ENCODE measurements at places on chromosomes 16 and 17.

DNA sequence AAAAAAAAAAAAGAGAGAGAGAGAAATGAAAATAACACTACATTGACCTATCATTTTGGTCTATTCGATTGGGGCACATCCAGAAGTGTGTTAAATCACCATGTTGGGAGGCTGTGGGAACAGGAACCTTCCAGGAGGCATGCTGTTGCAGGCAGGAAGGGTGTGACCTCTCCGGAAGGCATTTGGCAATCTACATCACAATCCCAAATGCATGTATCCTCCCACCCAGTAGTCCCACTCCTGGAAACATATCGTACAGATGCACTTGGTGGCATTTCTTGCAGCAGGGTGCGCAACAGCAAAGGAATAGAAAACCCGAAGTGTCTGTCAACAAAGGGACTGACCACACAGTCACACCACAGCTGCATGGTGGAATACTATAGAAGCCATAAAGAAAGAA lies 7.9 kb downstream of the PLLP start:
- DNase-seq = no peak

DNA sequence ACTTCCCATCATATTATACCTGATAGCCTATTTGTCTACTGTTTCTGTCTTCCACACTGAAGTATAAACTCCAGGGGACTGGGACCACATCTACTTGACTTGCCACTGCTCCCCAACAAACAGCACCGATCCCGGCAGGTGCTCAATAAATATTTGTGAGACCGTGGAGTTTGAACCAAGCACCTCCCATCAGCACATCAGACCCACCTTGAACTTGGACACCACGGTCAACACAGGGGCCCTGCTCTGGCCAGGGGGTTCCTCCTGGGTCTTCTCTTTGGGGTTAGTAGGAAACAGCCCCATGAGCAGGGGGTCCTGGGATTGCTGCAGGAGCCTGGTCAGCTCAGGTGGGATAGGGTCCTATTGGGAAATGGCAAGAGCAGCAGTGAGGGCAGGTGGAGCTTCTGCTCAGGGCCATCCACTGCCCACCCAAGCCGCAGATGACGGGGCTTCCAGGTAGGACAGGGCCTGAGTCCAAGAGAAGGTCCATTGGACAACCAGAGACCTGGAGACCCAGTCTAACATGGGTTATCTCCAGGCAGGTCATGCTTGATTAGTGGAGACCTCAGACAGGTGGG lies 19.9 kb downstream of the ZNHIT3 start:
- DNase-seq = no peak

DNA sequence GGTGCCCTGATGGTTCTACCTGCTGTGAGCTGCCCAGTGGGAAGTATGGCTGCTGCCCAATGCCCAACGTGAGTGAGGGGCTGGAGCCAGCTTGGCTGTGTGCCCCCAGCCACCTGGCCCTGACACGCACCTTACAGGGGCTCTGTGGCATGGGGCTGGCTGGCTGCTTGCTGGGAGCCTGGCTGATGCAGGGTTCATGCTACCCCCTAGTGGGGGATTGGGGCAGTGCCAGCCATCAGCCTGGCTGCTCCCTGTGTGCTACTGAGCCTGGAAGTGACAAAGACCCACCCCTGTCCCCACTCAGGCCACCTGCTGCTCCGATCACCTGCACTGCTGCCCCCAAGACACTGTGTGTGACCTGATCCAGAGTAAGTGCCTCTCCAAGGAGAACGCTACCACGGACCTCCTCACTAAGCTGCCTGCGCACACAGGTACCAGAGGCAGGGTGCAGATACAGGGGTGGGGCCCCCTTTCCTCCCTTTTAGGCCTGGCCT lies 5.7 kb downstream of the GRN start:
- peak; percentile 77 for DNase-seq

GRCh38 chr17:7838090-7839075 lies 4.4 kb downstream of the KDM6B start:
- DNase-seq = no peak

DNA sequence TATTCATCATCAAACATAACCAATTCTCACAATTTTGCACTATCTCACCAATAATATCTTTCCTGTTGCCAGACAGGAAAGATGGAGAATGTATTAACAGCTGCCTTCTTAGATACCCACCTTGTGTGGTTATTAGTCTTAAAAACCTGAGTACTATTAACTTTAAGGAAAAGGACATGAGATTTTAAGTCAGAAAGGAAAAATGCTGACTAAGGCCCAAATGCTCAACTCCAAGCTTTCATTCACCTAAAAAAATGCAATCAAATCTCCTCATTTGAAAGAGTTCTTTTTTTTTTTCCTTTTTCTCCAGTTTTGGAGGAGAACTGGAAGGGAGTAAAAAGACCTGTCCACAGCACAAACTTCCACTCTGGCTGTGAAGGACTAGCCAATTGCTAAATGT lies 61.3 kb upstream of the PHOSPHO1 start:
- DNase-seq = no peak

GRCh38 chr17:2883544-2884213 lies 87.4 kb downstream of the RAP1GAP2 start:
- DNase-seq = no peak

GRCh38 chr17:76131692-76132573 lies 9.1 kb downstream of the FOXJ1 start:
- no peak for DNase-seq

GRCh38 chr17:44170499-44171201 lies at the start of gene ASB16:
TSS of gene ASB16 (plus strand) at chr17:44170704. CDS start at chr17:44170790, 86 bp downstream.
- DNase-seq = no peak

DNA sequence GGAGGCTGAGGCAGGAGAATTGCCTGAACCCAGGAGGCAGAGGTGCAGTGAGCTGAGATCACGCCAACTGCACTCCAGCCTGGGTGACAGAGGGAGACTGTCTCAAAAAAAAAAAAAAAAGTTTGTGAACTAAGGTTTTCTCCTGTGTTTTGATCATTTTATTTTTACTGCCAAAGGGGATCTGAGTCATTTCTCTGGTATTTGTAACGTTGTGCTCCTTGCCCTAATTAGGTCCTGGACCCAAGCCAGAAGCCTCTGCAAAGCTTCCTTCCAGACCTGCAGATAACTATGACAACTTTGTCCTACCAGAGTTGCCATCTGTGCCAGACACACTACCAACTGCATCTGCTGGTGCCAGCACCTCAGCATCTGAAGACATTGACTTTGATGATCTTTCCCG lies 32.1 kb downstream of the IST1 start:
- no peak for DNase-seq

GRCh38 chr16:56956756-56957155 lies 5.0 kb upstream of the CETP start:
- DNase-seq = no peak

DNA sequence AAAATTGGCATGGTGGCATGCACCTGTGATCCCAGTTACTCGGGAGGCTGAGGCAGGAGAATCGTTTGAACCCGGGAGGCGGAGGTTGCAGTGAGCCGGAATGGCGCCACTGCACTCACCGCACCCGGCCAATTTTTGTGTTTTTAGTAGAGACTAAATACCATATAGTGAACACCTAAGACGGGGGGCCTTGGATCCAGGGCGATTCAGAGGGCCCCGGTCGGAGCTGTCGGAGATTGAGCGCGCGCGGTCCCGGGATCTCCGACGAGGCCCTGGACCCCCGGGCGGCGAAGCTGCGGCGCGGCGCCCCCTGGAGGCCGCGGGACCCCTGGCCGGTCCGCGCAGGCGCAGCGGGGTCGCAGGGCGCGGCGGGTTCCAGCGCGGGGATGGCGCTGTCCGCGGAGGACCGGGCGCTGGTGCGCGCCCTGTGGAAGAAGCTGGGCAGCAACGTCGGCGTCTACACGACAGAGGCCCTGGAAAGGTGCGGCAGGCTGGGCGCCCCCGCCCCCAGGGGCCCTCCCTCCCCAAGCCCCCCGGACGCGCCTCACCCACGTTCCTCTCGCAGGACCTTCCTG lies at the start of gene HBQ1:
Gene HBQ1, plus strand, starts transcription at position 359 of the 575 bp plus-strand sequence. Its CDS starts 28 bp downstream, at position 387.
- DNase-seq = peak; percentile 43

DNA sequence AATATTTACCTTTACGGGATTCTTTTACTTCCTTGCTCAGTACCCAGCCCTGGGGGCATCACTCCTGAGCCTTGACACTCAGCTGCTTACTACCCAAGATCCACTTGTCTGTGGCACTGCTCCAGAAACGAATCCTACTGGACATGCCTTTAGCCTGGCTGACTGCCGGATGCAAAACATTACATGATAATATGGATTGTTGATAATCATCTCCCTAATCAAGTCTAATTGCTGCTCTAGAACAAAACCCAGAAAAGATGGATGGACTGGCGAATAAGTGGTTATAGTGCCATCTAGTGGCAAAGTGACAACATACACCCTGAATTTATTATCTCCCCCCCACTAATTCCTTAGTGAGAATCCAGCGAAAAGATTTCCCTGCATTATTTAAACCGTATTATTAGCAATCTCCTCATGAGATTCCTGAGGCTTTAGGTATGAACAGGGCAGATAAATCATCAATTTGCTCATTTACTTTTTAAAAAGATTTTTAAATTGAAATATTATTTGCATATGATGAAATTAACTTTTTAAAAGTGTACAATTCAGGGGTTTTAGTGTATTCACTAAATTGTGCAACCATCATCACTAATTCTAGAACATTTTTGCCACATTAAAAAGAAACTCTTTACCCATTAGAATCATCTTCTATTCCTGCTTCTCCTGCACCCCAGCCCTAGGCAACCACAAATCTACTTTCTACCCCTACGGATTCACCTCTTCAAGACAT lies 61.6 kb downstream of the RGS9 start:
- DNase-seq = no peak

- no peak for DNase-seq
These were observed 6.2 kb upstream of the DUSP14 start for GRCh38 chr17:37483311-37484039.

- DNase-seq = no peak
These were observed 107.9 kb downstream of the HAPSTR1 start for GRCh38 chr16:9199311-9199710.

GRCh38 chr16:49112754-49113153 lies 168.9 kb downstream of the CBLN1 start:
- DNase-seq = no peak

- DNase-seq = no peak
These were observed 141.5 kb upstream of the CHMP6 start for GRCh38 chr17:80850109-80850508.

DNA sequence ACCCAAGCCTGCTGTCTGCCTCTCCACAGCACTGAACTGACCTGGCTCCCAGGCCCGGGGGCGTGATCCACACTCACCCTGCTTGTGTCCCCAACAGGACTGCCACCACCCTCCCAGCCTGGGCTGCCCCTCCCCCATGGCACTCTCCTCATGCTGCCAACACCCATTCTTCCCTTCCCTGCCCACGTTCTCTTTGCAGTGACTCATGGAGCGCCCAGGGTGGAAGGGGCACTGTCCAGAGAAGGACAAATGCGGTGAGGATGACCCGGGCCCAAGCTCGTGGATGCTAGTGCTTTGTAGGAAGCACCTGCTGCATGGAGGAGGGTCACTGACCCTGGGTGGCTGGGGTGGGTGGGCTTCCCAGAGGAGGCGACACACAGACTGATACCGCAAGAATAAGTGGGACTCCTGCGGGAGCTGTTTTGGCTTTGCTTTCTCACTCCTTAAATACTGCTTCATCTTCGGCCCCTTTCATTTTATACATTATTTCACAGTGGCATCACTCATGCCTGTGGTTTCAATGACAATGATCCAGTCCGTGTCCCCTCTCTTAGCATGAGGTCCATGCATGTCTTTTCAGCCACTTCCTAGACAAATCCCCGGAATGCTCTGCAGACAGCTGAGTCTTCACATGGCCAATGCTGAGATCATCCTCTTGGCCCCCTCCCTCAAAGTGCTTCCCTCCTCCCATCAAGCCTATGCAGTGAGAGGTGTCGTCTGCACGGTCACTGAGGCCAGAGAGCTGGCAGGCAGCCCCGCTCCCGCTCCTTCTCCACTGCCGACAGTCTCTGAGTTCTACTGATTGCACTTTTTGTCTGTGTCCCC lies 17.6 kb downstream of the CDK5R1 start:
- no peak for DNase-seq

GRCh38 chr16:74219706-74220105 lies 76.9 kb upstream of the PSMD7 start:
- DNase-seq = no peak

- no peak for DNase-seq
These were observed 48.5 kb downstream of the SNX11 start for GRCh38 chr17:48155889-48156611.

DNA sequence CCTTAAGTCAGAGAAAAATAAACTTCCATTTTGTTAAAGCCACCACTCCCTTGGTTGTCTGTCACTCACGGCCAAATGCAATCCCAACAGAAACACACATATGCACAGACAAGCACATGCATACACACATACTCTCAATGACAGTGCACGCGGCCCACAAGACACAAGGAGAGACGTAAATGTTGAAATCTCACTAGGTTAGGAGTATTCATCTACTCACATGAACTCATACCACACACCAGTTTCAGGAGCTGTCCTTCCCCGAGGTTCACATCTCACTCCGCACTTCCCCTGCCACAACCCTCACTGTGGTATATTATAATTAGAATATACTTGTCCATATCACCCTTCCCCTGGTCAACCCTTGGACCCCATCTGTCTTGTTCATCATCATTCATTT lies 30.5 kb upstream of the CRYBA1 start:
- DNase-seq = no peak

DNA sequence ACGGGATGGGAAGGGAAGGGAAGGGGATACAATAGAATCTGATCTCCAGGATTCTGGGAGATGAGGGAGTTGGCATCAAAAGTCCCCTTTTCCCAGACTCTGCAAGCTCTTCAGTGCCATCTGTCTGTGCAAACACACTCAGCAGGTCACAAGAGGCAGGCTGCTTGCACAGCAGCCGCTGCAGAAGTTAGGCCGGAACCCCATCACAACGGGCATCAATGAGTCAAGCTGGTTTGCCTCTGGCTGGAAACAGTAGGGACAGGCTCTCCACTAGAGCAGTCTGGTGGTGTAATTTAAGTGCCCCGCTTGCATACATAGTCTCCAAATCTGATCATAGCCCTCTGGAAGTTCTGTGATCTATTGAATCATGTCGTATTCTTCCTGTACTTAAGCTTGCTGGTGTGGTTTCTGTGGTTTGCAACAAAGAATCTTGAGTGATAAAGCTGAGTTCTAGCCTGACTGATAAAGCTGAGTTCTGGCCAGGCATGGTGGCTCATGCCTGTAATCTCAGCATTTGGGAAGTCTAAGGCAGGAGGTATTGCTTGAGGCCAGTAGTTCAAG lies 33.7 kb upstream of the KDM8 start:
- DNase-seq = peak; percentile 40

DNA sequence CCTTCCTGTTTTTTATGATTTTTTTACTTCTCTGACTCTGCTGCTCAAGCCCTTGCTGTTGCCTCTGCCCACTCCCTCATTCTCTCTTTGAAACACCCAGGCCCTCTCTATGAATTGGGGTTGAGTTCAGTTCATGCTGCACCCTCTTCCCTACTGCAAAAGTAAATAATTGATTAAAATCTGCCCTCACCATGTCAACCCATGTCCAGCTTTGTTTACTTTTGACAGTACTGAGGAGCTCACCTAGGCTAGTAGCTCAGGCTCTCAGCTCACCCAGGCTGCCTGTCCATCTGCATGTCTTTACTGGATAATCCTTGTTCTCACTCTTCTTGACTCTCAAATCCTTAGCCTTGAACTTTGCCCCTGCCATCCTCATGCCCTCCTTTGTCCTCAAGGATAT lies 95.2 kb downstream of the SPACA3 start:
- no peak for DNase-seq

GRCh38 chr16:11235703-11235991 lies 20.4 kb downstream of the SOCS1 start:
- DNase-seq = no peak

Data from stimulated activated CD4-positive, alpha-beta T cell treated with anti-CD3 and anti-CD28 coated beads, Interleukin-4, amount 100 ng/mL, for 1 hour (primary cell).